ENCODE measurements at places on chromosomes 3 and 15.

DNA sequence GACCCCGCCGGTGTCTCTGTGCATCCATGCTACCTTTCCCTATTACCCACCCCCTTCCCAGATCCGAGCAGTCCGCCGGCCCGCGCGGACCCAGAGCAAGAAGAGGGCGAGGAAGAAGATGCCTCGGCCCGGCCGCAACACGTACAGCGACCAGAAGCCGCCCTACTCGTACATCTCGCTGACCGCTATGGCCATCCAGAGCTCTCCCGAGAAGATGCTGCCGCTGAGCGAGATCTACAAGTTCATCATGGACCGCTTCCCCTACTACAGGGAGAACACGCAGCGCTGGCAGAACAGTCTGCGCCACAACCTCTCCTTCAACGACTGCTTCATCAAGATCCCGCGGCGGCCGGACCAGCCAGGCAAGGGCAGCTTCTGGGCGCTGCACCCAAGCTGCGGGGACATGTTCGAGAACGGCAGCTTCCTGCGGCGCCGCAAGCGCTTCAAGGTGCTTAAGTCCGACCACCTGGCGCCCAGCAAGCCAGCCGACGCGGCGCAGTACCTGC, 788 bp downstream of the FOXB1 start:
- peak overlapping the region; percentile 53 for H3K4me3 ChIP-seq
- no peak overlapping the region for H3K27ac ChIP-seq
- H3K27me3 ChIP-seq, result peaks cover 100% of the 10 kb centered on the region
- DNase-seq, result peak; percentile 65
- peaks cover 35% of the 10 kb centered on the region for H3K4me1 ChIP-seq

- no peaks in the 10 kb centered on the region for H3K27me3 ChIP-seq
- no peak overlapping the region for H3K27ac ChIP-seq
- no peaks in the 10 kb centered on the region for H3K4me1 ChIP-seq
- H3K36me3 ChIP-seq, result no peaks in the 10 kb centered on the region
- no peak for DNase-seq
- no peak overlapping the region for H3K4me3 ChIP-seq
Observed at GRCh38 chr3:78077178-78077577, 1037.3 kb downstream of the ROBO2 start.

GRCh38 chr15:37921527-37922385, 12.7 kb upstream of the TMCO5A start:
- no peak overlapping the region for H3K27ac ChIP-seq
- H3K4me1 ChIP-seq, result no peaks in the 10 kb centered on the region
- H3K4me3 ChIP-seq, result no peak overlapping the region
- DNase-seq, result no peak
- no peaks in the 10 kb centered on the region for H3K36me3 ChIP-seq

DNA sequence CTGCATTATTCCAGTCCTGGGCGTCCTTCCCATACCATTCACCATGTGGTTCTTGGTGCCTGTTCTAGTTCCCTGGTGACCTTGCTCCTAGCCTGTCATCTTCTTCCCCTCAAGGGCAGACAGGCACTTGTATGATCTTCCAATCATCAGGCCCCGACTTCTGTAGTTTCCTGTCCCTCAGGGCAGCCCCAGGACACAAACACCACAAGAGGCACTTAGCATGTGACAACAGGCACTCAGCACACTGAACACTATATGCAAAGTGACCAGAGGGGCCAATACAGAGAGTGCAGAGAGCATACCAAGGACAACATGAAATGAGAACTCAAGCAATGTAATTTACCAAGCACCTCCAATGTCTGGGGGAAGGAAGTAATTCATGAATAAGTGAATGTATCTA, 17.9 kb downstream of the TMEM40 start:
- no peaks in the 10 kb centered on the region for H3K4me1 ChIP-seq
- no peak overlapping the region for H3K27ac ChIP-seq
- no peak overlapping the region for H3K4me3 ChIP-seq
- H3K27me3 ChIP-seq, result no peaks in the 10 kb centered on the region
- no peaks in the 10 kb centered on the region for H3K36me3 ChIP-seq

DNA sequence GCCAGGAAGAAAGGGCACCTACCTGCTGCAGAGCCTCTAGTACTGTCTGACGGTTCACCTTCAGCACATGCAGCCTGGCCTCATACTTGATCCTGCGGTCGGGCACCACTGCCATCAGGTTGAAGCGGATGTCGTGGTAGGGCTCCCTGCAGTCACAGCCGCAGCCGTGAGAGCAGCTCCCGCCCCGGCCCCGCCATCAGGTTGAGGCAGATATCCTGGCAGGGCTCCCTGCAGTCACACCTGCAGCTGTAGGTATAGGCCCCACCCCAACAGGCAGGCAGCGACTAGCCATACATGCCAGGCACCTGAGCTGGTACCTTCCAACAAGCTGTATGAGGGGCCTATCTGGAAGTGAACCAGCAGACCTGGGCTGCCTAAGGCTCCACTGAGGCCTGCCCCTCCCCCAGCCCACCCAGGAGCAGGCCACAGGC, 38.7 kb downstream of the SEMA3G start:
- DNase-seq, result peak; percentile 53
- H3K27ac ChIP-seq, result no peak overlapping the region
- peaks cover 18% of the 10 kb centered on the region for H3K4me1 ChIP-seq
- H3K36me3 ChIP-seq, result peaks cover 74% of the 10 kb centered on the region
- H3K27me3 ChIP-seq, result no peaks in the 10 kb centered on the region

- H3K27me3 ChIP-seq, result no peaks in the 10 kb centered on the region
- H3K4me3 ChIP-seq, result no peak overlapping the region
- H3K36me3 ChIP-seq, result no peaks in the 10 kb centered on the region
- H3K27ac ChIP-seq, result no peak overlapping the region
- no peaks in the 10 kb centered on the region for H3K4me1 ChIP-seq
Observed at GRCh38 chr3:82281205-82281604, 519.8 kb upstream of the GBE1 start.

GRCh38 chr3:187750513-187751123, 5.3 kb upstream of the BCL6 start:
- H3K27ac ChIP-seq, result peak overlapping the region; percentile 33
- no peaks in the 10 kb centered on the region for H3K36me3 ChIP-seq
- DNase-seq, result no peak
- no peaks in the 10 kb centered on the region for H3K27me3 ChIP-seq

GRCh38 chr3:193853511-193854219, 260.7 kb downstream of the OPA1 start:
- H3K27me3 ChIP-seq, result no peaks in the 10 kb centered on the region
- no peak overlapping the region for H3K4me3 ChIP-seq
- H3K4me1 ChIP-seq, result peaks cover 33% of the 10 kb centered on the region
- DNase-seq, result no peak
- no peaks in the 10 kb centered on the region for H3K36me3 ChIP-seq

GRCh38 chr15:93146196-93146595, 57.2 kb upstream of the RGMA start:
- H3K4me1 ChIP-seq, result no peaks in the 10 kb centered on the region
- H3K36me3 ChIP-seq, result no peaks in the 10 kb centered on the region
- no peaks in the 10 kb centered on the region for H3K27me3 ChIP-seq
- H3K27ac ChIP-seq, result no peak overlapping the region
- DNase-seq, result no peak
- no peak overlapping the region for H3K4me3 ChIP-seq

DNA sequence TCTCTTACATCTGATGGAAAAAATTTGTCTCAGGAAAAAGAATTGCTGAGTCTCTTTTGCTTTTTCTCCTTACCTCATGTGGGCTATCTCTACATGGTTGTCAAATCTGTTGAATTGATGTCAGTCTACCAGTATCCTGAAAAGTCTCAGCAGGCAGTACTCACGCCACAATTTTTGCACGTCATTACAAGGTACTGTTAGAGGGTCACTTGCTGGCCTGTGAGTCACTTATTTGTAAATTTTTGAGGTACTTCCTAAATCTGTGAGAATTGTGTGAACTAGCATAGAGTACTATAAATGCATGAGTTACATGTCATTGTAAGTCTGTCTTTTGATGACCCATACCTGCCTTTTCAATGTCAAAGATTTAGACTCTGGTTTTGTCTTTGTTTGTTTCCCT, 15.9 kb downstream of the HPS3 start:
- no peaks in the 10 kb centered on the region for H3K27me3 ChIP-seq
- no peak overlapping the region for H3K27ac ChIP-seq
- DNase-seq, result no peak
- peaks cover 39% of the 10 kb centered on the region for H3K36me3 ChIP-seq

DNA sequence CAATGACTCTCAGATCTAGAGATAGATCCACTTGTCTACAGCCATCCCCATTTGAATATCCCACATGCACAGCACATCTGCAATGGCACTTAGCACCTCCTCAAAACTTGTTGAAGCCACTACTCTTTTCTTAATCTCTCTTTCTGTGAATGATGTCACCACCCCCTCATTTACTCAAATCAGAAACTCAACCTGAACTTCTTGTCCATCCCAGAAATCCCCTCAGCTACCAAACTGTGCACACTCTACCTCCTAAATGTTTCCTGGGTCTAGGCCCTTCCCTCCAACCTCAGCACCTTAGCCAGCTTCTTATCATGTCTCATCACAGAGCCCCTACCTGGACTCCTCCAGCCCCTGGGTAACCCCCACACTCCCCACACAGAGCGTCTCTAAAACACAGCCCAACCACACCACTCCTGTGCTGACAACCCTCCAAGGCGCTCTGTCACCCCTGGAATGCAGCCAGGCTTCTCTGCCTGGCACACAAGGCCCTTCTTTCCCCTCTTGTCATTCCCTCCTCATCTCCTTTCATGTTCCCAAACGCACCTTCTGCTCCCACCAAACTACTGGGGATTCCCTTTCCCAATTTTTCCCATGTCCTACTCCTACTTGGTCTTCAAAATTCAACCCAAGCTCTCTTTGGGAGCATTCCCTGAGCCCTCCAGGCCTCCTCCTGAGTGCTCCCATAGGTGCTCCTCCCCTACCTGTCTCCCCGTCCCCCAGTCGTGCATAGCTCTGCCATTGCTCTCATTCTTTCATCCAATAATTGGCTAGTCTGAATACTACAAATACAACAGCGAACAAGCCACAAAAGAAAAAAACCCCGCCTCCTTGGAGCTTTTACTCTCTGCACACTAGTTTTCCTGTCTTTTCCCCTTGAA, 39.8 kb upstream of the ZBTB38 start:
- H3K27me3 ChIP-seq, result no peaks in the 10 kb centered on the region
- no peaks in the 10 kb centered on the region for H3K36me3 ChIP-seq
- no peak overlapping the region for H3K27ac ChIP-seq
- H3K4me1 ChIP-seq, result no peaks in the 10 kb centered on the region
- no peak overlapping the region for H3K4me3 ChIP-seq

GRCh38 chr3:157494581-157495281, 8.5 kb downstream of the VEPH1 start:
- H3K4me3 ChIP-seq, result no peak overlapping the region
- no peaks in the 10 kb centered on the region for H3K27me3 ChIP-seq
- no peaks in the 10 kb centered on the region for H3K4me1 ChIP-seq
- DNase-seq, result no peak

GRCh38 chr3:69715204-69715603, 24.1 kb upstream of the MITF start:
- DNase-seq, result no peak
- H3K27me3 ChIP-seq, result no peaks in the 10 kb centered on the region
- H3K4me3 ChIP-seq, result no peak overlapping the region
- no peaks in the 10 kb centered on the region for H3K4me1 ChIP-seq
- no peak overlapping the region for H3K27ac ChIP-seq

GRCh38 chr15:31340047-31340446, 13.4 kb downstream of the KLF13 start:
- peaks cover 98% of the 10 kb centered on the region for H3K4me1 ChIP-seq
- H3K27ac ChIP-seq, result peak overlapping the region; percentile 88
- no peak overlapping the region for H3K4me3 ChIP-seq

- H3K4me1 ChIP-seq, result no peaks in the 10 kb centered on the region
- no peak for DNase-seq
- H3K27me3 ChIP-seq, result no peaks in the 10 kb centered on the region
- H3K4me3 ChIP-seq, result no peak overlapping the region
- H3K27ac ChIP-seq, result no peak overlapping the region
- H3K36me3 ChIP-seq, result no peaks in the 10 kb centered on the region
Observed at GRCh38 chr15:57962887-57963286, 102.6 kb downstream of the ALDH1A2 start.

DNA sequence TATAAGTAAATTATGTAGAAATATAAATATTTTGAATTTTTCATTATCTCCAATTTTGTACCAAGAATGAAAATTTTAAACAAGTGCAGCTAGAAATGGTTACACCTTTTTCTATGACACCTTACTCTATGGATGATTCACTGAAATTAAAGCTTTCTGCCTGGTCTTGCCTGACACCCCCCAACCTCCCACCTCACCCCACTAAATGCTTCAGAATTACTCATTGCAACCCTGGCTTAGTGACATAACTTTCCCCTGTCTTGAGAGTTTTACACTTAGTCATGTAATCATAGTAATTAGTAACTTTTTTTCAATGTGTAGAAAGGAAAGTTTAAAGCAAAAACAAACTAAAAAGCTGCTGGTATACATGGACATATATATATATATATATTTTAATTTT, 42.0 kb upstream of the MEIS2 start:
- no peak overlapping the region for H3K27ac ChIP-seq
- H3K4me1 ChIP-seq, result no peaks in the 10 kb centered on the region
- DNase-seq, result no peak
- no peak overlapping the region for H3K4me3 ChIP-seq

- no peaks in the 10 kb centered on the region for H3K4me1 ChIP-seq
- H3K36me3 ChIP-seq, result no peaks in the 10 kb centered on the region
- DNase-seq, result no peak
- H3K27me3 ChIP-seq, result no peaks in the 10 kb centered on the region
Observed at GRCh38 chr3:156418428-156418827, 136.5 kb downstream of the SSR3 start.

DNA sequence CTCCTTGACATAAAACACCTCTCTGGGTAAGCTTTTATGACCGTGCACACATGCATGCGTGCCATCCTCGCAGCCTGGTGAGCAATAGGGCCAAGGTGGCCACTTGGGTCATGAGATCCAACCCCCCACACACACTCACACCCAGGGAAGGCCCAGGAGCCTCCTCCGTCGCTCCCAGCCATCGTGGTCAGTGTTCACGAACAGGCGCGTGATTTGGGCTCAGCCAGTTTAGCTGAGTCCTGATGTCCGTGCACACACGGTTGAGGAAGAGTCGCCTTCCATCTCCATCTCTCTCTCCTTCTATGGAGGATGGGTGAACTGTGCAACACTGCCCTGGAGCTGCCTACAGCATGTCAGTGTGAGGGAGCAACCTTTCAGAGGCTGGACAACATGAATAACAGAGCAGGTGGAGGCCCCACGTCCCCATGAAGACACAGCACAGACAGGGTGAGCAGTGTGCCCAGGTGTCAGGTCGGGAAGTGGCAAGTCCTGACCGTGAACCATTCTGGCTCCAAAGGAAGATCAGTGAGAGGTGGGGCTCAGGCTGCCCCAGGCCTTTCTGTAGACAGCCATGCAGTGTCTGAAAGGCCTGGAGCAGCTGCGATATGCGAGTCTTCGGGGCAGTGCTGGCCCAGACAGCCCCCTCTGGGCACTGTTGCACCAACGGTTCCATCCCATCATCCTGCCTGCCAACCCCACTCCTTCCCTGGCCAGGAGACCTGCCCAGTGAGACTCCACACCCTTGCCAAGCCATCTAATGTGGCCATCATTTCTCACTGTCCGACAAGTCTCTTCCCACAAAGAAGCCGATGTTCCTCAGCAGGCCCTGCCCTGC, 253.4 kb downstream of the OCA2 start:
- H3K36me3 ChIP-seq, result no peaks in the 10 kb centered on the region
- H3K27ac ChIP-seq, result no peak overlapping the region
- H3K4me1 ChIP-seq, result no peaks in the 10 kb centered on the region
- no peak overlapping the region for H3K4me3 ChIP-seq
- no peaks in the 10 kb centered on the region for H3K27me3 ChIP-seq
